ENCODE measurements at places on chromosomes 6 and 20.
A peak's percentile ranks its signal among the peaks of the same experiment; 100 is the strongest.

DNA sequence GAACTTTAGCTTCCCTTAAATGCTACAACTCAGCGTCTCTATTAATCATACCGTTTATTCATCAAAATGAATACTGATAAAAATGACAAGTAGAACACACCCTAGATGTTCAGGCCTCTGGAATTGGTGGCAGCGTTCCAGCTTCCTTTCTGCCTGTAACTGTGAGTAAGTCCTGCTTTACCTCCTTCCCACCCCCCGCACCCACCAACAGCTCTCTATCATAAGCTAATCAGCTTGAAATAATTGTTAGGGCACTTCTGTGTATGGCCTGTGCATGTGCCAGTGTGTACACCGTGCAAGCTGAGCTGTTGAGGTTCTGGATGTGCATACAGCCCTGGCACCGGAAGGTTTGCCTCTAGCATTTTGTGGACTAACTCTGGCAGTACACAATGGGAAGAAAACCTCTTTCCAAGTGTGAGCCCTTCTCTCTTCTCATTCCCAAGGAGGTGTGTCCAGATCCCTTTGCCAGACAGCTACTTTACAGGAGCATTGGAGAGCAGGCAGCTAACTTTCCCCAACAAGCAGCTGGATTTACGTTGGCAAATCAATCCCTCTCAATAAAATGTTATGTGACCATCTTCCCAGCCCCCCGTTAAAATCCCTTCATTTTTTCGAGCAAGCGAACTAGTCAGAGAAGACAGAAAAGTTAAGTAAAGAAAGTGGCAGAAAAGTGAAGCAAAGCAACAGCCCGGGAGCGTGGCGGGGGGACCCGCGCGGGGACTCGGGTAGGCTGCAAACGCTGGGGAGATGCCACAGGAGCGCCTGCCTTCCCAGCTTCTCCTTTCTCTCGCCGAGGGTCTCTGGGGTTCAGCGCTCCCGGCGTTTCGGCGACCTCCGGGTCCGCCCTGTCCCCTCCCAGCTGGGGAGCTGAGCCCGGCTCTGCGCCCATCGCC is 803 bp upstream of the ADGRG6 start:
- peak; percentile 69 for DNase-seq

DNA sequence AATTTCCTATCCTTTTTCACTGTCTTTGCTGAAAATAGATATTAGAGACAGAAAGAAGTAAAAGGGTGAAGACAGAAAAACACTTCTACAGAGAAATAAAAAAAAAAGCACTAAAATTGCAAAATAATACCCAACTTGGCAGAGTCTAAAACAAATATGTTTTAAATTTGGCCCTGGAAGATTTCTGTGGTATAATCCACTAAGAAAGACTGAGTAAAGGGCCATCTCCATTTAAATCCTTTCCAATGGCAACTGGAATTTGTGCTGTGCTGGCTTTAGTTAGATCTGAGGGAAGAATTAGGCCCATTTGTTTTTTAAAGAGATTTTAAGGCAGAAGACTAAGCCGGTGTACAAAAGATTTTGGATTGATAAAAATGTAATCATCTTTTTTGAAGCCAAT is 321.2 kb downstream of the GJA1 start:
- DNase-seq = no peak

DNA sequence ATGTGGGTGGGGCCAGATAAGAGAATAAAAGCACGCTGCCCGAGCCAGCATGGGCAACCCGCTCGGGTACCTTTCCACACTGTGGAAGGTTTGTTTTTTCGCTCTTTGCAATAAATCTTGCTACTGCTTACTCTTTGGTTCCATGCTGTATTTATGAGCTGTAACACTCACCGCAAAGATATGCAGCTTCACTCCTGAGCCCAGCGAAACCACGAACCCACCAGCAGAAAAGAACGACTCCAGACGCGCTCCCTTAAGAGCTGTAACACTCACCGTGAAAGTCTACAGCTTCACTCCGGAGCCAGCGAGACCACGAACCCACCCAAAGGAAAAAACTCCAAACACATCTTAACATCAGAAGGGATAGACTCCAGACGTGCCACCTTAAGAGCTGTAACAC is 76.7 kb downstream of the TFAP2A start:
- DNase-seq = peak; percentile 88

DNA sequence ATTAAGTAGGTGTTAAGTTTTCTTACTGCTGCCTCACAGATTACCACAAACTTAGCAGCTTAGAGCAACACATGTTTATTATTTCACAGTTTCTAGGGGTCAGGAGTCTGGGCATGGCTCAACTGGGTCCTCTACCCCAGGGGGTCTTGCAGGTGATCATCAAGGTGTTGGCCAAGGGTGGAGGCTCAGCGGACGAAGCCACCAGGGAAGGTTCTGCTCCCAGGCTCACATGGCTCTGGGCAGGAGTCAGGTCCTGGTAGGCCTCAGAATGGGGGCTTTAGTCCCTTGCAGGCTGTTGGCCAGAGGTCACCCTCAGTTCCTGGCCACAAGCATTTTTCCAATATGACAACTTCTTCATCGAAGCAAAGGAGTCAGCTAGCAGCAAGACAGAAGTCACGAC is 362.5 kb downstream of the PREX1 start:
- DNase-seq = no peak

- no peak for DNase-seq
Observed at GRCh38 chr20:3051385-3052019, 5.7 kb downstream of the MRPS26 start.

GRCh38 chr6:155107432-155108069 is 112.4 kb downstream of the TIAM2 start:
- DNase-seq = peak; percentile 29

GRCh38 chr6:118252474-118252873 is 295.6 kb upstream of the PLN start:
- no peak for DNase-seq

DNA sequence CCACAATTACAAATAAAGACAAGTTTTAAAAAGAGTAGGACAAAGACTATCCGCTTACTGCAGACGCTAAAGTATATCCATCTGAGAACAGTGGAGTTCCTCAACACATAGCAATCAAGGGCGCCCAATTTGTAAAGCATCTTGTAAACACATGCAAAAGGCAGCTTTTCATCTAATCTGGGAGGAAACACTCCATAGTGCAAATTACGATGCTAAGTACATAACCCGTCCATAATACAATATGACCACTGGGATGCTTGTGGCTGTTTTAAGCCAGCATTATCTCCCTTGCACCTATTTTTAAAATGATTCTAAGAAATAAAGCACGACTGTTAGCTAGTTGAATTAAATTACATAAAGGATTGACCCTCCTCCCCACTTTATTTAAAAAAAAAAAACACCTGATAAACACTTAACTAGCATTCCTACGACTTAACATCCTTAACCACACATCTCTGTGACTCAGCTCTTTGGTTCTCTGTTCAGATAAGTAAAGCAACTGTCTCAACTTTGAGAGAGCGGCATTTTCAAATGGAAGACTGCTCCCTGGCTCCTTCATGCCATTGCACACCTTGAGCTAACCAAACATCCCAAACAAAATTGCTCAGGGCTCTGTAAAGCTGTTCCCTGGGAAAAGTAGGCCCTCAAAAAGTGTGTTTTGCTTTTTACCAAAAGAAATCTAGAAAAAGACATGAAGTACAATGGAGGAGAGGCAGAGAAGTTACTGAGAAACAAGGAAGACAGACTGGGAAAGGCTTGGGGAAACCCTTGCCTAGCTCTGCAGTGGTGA is 14.2 kb downstream of the SLC22A23 start:
- peak; percentile 64 for DNase-seq

DNA sequence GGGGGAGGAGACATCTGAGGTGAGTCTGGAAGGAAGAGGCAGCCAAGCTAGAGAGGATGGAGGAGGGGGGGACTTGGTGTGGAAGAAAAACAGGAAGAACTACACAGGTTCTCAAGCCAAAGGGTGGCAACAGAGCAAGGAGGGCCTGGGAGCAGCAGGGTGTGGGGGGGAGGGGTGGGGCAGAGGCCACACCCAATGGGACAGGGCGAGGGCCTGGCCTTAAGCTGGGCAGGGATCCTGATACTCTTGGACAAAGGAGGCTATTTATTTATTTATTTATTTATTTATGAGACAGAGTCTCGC is 359.0 kb downstream of the ZFAND3 start:
- DNase-seq = no peak

Measured in islet precursor cell (in vitro differentiated cells).